ENCODE measurements at places on chromosomes 6 and 20.

GRCh38 chr6:80197474-80197873, 91.0 kb downstream of the BCKDHB start:
- DNase-seq, result no peak

DNA sequence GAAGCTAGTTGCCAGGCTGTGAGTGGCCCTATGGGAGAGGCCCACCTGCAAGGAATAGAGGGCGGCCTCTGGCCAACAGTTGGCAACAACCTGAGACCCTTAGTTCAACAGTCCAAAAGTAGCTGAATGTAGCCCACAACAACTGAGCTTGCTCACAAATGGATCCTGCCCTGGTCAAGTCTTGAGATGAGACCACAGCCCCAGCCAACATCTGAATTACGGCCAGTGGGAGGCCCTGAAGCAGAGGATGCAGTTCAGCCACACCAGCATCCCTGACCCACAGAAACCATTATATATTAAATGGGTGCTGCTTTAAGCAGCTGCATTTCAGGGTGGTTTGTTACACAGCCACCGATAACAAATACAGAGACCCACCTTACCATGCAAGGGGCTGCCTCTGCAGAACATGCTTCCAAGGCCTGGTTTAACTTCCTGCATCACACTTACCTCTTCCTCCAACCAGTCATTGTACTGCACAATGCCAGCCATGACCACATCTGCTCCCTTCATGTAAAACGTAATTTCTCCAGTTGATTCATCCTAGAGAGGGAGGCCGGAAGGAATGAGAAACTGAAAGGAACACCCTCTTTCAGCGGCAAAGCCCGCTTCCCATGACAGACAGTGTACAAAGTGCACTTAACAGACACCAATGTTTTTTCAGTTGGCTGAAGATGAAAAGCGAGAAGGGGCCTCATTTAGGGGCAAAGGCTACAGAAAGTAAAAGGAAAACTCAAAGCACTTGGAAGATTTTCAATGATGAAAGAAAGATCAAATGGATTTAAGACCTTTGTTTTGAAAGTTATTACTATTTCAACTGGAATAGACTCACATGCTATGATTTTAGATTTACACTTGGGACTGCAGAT, 86.2 kb upstream of the NFATC2 start:
- DNase-seq, result no peak

DNA sequence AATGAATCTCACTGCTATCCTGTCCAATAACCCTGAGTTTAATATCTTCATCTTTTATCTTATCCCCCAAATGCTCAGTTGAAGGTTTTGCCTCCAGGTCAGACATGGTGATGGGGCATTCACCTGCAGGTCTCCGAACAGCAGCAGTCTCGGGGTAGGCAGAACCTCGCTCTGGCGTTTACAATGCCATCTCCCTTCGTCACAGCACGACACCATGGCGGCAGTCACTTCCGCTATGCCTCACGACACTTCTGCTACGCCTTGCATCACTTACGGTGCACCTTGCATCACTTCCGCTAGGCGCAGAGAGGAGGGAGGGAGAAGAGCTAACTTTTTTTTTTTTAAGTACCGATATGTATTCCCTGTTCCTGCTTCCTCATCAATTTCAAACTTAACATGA, 194.9 kb downstream of the BCAS1 start:
- no peak for DNase-seq

DNA sequence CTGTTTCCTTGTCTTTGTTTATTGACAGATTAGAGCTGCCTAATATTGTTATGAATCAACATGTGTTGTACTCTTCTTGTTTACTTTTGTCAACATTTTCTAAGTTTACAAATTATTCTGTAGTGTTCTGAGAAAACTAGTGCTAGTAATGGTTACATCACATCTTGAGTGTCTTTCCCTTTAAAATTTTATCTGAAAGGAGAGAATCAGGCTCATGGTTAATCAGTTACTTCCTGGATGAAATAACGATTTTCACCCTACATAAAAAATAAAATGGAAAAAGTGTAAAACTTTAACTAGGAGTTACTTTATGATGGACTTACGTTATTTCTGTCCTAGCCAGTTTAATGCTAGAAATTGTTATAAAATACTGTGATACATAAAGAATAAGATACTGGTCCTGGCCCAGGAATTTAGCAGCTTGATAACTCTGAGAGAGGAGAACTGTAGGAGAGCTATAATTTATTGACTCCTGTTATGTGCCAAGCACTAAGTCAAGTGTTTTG, 26.4 kb upstream of the BMP5 start:
- no peak for DNase-seq

DNA sequence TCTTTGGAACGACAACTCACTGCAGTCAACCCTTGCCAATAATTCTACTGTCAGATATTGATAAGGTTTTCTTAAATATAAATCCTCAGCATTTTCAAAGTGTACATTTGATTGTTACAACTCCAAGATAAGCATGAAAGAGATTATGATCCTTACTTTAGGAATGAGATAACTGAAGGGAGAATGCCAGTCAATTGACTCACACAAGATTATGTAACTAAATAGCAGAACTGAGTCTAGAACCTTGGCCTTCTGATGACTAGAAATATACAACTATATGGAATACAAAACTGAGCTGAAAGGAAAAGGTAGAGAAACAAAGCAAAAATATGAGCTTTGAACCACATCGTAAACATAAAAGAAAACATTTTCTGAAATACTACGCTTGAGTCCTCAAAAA, 26.9 kb upstream of the STXBP5 start:
- no peak for DNase-seq

DNA sequence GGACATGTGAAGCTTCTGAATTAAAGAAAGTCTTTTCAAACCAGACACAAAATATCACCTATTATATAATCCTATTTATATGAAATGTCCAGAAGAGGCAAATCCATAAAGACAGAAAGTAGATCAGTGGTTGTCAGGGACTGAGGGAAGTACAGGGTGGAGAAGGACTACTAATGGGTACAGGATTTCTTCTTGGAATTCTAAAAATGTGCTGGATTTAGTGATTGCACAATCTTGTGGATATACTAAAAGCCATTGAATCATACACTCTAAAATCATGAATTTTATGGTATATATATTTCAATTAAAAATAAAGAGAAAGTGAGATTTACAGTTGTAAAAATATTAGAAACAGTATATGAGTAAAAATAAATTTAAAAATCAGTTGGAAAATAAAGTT, 18.7 kb upstream of the MC3R start:
- DNase-seq, result no peak

DNA sequence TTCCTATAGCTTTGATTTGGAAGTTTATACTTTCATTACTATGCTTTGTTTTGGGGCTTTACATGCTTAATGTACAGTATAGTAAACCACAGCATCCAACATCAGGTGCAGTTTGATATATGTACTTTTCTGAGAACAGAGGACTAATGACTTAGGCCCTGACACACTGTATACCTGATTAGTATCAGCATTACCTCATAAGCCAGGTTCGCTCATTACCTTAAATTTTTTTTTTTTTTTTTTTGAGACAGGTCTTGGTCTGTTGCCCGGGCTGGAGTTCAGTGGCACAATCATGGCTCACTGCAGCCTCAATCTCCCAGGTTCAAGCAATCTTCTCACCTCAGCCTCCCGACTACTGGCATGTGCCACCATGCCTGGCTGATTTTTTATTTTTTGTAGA, 28.4 kb downstream of the CD109 start:
- DNase-seq, result no peak

- DNase-seq, result no peak
These were observed 792.0 kb downstream of the MAFB start for GRCh38 chr20:39897058-39897457.
